ENCODE measurements at places on chromosomes 6 and 20.

GRCh38 chr6:136326038-136326553, 36.5 kb upstream of the BCLAF1 start:
- no peak for DNase-seq

- no peak for DNase-seq
These were observed 153.6 kb downstream of the NFATC2 start for GRCh38 chr20:51388756-51389542.

- no peak for DNase-seq
These were observed 733.3 kb downstream of the HACE1 start for GRCh38 chr6:104126315-104127005.

DNA sequence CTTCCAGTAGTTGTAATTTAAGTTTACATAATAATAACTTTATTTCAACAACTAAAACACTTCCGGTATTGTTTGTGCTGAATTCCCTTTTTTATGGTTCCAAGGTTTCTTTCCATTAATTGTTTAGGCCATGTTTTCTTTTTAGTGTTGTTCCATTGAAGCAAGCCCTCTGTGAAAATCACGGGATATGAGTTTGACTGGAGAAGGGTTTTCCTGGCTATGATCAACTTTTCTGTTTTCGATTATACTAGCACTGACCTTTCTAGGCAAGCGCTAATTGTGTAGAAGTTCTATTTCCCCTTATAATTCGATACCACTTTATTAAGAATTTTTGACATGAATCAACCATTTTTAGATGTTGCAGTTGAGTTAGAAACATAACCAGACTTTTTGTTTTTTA, 2.4 kb downstream of the LAMA2 start:
- no peak for DNase-seq

DNA sequence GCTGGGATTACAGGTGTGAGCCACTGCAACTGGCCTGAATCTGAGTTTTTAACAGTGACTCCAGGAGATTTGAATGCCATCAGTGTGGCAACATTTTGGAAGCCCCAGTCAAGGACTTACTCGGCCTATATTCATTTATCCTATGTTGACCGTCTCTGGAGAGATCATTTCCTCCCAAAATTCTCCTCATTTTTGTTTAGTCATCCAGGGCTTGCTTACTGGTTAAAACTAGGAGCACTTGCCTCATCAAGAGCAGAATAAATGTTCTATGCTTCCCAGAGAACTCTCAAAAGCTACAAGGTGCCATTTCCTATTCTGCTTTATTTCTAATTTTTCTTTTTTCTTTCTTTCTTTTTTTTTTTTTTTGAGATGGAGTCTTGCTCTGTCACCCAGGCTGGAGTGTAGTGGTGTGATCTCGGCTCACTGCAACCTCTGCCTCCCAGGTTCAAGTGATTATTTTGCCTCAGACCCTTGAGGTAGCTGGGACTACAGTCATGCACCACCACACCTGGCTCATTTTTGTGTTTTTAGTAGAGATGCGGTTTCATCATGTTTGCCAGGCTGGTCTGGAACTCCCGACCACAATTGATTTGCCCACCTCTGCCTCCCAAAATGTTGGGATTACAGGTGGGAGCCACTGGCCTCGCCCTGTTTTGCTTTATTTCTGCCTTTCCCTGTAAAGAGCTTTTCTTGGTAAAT, 23.4 kb upstream of the TRIM27 start:
- no peak for DNase-seq

GRCh38 chr6:1473598-1473997, 84.2 kb downstream of the FOXF2 start:
- DNase-seq, result no peak

DNA sequence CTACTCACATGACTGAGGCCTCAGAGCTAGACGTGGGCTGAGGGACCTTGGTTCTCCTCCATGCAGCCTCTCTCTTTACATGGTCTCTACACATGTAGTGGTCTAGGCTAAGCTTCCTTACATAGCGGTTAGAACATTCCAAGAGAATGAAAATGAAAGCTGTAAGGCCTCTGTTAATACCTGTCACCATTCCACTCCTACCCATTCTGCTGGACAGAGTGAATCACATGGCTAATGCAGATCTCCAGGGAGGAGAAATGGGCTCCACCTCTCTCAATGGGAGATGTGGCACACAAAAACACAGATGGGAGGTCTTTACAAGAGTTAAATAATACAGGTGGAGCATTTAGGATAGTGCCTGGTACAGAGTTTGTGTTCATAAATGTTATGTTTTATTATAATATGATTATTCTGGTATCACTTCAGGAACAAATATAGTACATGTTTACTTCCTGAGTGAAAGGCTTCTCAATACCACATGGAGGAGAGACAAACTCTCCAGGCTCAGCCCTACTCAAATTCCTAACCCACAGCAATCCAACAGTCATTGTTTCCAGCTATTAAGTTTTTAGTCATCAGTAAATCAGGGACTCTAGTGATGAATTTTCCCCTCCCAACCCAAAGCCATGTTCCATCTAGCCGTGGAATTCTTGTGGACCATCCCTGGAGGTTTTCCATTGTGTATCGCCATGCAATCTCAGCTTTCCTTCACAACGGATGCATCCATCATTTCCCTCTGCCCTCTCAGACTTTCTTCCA, 57.9 kb downstream of the ISM1 start:
- DNase-seq, result no peak

DNA sequence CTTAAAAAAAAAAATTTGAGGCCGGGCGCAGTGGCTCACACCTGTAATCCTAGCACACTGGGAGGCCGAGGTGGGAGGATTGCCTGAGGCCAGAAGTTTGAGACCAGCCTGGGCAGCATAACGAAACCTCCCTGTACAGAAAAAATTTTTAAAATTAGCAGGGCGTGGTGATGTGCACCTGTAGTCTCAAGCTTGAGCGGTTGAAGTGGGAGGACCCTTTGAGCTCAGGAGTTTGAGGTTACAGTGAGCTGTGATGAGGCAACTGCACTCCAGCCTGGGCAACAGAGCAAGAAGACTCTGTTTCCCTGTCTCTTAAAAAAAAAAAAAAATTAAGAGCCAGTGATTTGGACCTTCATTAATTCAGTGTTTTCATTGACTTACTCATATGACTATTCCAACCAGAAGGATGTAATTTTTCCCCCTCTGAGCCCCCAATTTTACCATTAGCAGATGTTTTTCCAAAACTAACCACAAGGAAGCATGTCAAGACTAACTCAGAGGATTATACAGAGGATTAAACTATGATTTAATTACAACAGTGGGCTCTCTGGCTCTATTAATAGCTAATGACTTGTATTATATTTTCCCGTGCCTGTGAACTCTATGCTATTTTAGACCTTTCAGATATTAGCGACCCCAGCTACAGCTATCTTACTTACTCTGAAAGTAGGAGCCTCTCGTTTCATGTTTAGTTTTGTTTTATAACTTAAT, 75.1 kb downstream of the ARID1B start:
- DNase-seq, result no peak

GRCh38 chr20:47810116-47810677, 24.9 kb upstream of the SULF2 start:
- DNase-seq, result no peak

DNA sequence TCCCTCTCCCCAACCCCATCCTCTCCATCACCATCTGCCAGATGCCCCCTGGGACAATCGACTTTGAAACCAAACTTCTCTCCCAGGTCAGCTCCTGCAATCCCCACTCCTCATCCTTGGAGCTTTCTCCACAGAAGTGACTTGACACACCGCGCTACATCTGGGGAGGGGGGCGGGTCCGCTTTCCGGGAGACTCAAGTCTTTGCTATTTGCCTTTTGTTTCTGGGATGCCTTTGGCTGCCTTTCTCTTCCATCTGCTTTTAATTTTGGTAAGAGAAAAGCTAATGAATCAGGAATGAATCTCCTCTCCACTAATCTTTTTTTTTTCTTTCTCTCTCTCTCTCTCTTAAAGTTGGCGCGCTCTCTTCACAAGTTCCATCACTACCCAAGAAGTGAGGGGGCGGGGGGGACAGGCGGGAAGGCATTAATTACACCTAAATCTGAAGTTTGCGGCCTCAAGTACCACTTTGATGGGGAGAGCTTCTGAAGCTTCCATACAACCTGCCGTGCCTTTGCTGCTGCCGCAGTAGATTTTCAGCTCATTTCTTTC, 664 bp upstream of the TPBG start:
- no peak for DNase-seq

DNA sequence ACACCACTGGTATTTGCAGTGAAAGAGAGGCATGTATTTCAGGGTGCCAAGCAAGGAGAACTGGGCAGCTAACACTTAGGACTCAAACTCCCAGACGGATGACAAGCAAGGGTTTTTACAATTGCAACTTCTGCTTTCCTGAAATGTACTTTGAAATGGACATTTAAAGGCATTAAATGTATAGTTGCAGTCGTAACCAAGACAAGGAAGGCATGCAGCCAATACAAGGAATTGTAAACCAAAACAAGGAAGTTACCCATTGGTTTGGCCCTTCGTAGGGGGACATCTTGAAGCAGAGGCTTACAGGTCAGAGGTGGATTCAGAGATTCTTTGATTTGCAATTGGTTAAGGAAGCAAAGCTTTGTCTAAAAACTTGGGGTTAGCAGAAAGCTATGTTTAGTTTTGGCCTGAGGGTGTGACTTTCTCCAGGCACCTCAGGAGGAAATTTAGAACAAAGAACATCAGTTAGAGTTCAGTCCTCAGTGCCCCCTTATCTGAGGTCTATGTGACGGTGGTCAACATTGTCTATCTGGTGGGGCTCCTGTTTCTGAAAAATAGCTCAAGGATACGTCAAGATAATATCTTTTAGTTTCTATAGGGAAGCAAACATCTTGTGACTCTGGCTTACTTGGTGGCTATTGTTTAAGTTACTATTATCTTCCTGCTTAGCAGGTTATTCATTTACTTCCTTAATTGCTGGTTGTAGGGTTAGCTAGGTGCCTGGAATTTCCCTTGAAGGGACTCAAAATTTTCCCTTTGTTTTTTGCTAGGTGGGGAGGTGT, 266.0 kb downstream of the CD83 start:
- DNase-seq, result no peak

DNA sequence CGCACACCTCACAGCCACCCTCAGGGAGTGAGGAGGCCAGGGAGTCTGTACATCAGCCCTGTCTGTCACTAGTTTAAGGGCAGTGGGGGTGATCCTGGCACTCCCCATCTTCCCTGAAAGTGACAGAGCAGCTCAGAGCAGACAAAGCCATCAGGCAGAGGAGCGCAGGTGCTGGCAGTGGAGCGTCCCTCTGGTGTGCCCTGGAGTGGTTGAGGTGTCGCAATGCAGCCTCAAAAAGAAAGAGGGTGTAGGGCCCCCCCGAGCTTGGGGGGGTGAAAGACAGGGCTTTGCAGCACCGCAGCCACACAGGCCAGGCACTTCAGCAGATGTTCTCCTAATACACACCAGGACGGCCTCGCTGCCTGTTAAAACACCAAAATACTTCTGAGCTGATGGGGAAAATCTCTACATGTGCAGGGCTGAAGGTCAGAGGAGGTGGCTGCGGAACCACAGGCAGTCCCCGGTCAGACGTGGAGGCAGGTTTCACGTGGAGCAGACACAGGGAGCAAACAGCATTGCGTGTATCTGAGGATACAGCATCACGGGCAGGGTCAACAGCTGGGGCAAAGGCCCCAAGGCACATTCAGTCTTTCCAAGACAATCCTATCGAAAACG, 69.5 kb downstream of the PREX1 start:
- DNase-seq, result no peak

DNA sequence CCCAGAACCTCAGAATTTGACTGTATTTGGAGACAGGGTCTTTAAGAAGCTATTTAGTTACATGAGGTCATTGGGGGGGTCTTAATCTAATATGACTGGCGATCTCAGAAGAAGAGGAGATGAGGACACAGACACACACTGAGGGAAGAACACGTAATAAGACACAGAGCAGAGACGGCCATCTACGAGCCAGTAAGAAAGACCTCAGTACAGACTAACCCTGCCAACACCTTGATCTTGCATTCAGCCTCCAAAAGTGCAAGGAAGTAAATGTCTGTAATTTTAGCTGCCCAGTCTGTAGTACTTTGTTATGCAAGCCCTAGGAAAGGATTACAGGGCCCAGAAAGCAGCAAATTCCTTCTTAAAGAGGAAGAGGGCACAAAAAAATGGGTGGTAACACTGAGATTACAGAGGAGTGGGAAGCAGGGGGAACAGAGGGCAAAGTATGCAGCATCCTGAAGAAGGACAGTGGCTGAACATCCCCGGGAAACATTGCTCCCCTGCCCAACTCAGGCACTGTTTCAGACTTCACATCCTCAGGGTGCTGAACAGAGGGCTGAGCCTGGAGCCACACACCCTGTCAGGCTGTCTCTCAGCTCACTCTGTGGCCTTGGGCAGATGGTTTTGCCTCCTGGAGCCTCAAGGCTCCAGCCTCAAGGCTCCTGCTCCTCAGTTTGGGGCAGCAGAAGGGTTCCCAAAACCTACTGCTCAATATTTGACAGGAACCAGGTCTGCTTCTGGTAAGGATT, 27.9 kb upstream of the SIRPG start:
- peak; percentile 21 for DNase-seq

DNA sequence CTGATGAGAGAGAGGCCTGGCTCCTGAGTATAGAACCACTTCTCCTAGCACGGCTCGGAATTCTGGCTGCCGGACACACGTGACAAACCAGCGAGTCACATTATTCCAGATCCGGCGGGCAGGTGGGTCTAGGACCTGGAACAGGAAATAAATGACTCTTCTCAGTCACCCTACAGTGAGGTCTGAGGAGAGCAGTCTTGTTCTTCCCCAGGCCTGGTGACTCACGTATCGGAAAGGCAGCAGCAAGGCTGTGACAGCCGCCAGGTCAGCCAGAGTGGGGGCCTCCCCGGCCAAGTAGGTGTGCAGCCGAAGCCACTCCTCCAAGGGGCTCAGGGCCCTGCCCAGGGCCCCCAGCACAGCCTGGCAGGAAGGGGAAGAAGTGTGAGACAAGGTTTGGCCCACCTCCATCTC, 2.8 kb downstream of the VARS1 start:
- DNase-seq, result no peak

GRCh38 chr6:159832946-159833345, 32.9 kb downstream of the PNLDC1 start:
- DNase-seq, result no peak

GRCh38 chr6:149910721-149911151, 12.2 kb downstream of the RAET1G start:
- no peak for DNase-seq

- DNase-seq, result no peak
These were observed 13.1 kb downstream of the ACSS1 start for GRCh38 chr20:25044660-25045342.

DNA sequence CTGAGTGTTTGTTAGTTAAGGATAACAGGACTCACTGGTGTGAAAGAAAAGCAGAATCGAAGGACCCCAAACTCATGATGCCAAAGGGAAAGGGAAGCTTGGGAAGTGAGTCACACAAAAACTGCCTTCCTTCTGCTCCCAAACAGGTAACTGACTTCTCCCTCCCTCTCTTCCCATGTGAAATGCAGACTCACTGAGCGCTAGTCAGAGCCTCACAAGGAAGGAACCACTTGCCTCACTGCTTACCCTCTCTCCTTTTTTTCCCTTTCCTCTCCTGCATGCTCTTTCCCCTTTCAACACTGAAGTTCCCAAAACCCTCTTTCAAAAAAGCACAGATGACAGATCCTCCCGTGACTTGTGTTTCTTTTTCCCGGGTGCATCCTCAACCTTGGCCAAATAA, 56.4 kb downstream of the LYRM4 start:
- no peak for DNase-seq
